SJCRH30 (cell line): ENCODE measurements at places on chromosomes 6 and 20.

DNA sequence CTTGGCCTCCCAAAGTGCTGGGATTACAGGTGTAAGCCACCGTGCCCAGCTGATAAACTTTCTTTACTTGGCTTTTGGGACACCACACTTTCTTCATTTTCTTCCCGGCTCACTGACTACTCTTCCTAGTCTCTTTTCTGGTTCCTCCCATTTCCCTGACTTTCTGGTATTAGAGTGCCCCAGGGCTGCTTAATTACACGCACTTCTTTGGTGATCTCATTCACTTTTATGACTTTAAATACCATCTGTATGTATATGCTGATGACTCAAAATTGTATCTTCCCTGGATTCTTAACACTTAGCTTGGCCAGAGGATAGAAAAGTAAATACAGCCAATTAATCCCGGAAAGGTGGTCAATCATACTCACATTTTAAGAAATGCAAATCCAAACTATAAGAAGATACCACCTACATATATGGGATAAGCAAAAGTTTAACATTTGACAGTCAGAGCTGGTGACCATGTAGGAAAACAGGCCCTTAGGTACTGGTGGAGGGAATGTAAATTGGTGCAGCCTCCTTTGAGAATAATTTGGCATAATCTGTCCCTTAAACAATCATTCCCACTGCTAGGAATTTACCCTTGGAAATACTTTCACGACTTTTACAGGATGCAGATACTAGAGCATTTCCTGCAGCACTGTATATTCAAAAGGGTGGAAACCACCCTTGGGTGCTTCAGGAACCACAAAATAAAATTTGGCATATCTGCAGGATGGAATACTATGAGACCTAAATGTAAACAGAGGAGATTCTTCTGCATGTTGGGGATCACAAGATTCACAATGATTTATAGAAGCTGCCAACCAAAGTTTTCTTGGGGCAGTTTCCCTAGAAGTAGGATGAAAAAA, 9.4 kb upstream of the NANP start:
- no peak for DNase-seq

GRCh38 chr6:151359486-151359885, 31.9 kb downstream of the ZBTB2 start:
- DNase-seq, result no peak

- no peak for DNase-seq
Measured at GRCh38 chr6:3336066-3336786, 77.5 kb downstream of the PSMG4 start.

- DNase-seq, result no peak
Measured at GRCh38 chr6:148967011-148967520, 220.2 kb downstream of the UST start.

GRCh38 chr6:92714346-92714745, 705.0 kb downstream of the EPHA7 start:
- DNase-seq, result no peak

DNA sequence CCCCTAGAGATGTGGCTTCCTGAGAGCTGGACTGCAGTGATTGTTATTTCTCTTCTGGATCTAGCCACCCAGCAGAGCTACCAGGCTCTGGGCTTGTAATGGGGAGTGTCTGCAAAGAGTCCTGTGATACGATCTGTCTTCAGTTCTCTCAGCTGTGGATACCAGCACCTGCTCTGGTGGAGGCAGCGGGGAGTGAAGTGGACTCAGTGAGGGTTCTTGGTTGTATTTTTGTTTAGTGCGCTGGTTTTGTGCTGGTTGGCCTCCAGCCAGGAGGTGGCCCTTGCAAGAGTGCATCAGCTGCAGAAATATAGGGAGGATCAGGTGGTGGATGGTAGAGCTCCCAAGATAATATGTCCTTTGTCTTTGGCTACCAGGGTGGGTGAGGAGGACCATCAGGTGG, 33.7 kb downstream of the PAX1 start:
- no peak for DNase-seq

GRCh38 chr6:63897459-63897858, 261.9 kb downstream of the PHF3 start:
- peak; percentile 21 for DNase-seq

GRCh38 chr6:21023210-21023609, 489.0 kb downstream of the CDKAL1 start:
- DNase-seq, result no peak

- DNase-seq, result no peak
Measured at GRCh38 chr20:33693741-33694638, 7.8 kb upstream of the E2F1 start.

DNA sequence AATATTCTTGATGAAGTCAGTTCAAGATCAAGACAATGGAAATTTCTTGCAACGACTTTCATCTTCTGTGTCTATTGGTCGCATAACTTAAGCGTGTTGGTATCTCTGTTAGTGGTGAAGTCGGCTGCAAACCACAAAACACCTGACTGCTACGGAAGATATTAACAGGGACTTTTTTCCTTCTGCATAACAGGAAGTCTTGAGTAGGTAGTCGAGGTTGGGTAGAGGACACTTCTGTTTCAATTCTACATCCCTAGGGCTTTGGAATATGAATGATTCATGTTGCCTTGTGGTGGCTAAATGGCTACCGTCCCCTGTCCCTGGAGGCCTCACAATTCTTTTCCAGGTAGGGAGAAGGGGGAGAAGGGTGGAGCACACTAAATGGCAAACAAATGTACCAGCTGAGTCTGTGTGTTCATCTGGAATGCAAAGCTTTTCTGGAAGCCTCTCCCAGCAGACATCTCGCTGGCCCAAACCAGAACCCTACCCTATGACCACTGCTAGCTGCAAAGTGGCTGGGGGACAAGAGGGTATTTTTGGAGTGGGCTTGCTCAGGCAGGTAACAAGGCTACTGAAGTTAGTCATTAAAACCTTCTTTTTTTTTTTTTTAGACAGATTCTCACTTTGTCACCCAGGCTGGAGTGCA, 34.6 kb upstream of the NKX2-2 start:
- no peak for DNase-seq

DNA sequence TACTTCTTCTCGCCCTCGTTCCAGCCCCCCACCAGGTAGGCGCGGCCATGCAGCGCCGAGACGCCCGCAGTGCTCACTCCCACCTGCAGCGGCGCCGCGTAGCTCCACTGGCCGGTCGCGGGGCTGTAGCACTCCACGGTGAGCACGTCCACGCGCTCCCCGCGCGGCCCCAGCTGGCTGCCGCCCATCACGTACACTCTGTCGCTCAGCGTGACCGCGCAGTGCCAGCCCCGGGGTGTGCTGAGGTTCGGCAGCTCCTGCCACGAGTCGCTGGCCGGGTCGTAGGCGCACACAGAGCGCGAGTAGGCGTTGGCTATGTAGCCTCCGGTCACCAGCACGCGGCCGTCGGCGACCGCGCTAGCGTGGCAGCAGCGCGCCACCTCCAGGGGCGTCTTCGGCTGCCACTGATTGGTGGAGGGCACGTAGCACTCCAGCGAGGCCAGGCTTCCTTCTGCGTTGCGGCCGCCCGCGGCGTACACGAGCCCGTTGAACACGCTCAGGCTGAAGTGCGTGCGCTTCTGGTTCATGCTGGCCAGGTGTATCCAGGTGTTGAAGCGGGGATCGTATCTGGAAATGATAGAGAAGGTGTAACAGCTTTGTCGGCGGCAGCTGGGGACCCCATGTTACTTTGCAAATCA, 13.7 kb downstream of the KLHL31 start:
- DNase-seq, result no peak

DNA sequence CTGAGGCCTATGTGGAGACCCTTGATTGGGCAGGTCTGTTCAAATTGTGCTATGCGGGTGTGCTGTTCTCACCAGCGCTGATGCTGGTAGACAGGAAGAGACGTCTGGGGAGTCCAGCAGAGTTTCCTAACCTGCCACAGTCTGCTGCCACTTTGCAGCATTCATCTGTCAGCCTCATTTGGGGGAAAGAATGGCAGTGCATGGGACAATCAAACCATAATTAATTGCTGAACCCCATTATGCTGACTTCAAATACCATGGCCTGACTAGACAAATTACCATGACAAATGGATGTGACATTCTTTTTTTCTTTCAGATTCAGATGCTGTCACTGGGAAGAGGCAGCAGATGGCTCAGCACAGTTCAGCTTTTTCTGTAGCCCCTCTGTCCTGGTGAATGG, 171.4 kb upstream of the SYNDIG1 start:
- DNase-seq, result no peak

GRCh38 chr20:32004963-32005362, 5.3 kb upstream of the CCM2L start:
- DNase-seq, result peak; percentile 24

- DNase-seq, result no peak
Measured at GRCh38 chr6:159203304-159204005, 34.3 kb downstream of the FNDC1 start.

GRCh38 chr6:114997813-114998292, 655.0 kb upstream of the HS3ST5 start:
- no peak for DNase-seq

DNA sequence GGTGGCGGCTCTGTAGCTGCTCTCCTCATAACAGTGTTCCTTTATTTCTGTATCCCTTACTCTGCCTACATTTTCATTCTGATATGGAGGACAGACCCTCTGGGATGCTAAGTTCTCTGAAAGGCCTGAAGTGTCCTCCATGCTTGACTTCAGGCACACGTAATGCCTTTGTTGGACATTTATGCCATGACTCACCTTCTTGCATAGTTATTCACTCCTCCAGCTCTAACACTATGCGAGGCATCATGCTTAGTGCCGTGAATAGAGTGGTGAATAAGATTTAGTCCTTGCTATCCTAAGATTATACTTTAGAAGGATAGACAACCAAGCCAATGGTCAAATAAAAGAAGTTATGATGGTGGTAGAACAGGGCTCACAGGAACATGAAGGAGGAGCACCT, 760.9 kb upstream of the FLRT3 start:
- DNase-seq, result no peak

GRCh38 chr6:99129835-99130234, 182.1 kb upstream of the FBXL4 start:
- no peak for DNase-seq

DNA sequence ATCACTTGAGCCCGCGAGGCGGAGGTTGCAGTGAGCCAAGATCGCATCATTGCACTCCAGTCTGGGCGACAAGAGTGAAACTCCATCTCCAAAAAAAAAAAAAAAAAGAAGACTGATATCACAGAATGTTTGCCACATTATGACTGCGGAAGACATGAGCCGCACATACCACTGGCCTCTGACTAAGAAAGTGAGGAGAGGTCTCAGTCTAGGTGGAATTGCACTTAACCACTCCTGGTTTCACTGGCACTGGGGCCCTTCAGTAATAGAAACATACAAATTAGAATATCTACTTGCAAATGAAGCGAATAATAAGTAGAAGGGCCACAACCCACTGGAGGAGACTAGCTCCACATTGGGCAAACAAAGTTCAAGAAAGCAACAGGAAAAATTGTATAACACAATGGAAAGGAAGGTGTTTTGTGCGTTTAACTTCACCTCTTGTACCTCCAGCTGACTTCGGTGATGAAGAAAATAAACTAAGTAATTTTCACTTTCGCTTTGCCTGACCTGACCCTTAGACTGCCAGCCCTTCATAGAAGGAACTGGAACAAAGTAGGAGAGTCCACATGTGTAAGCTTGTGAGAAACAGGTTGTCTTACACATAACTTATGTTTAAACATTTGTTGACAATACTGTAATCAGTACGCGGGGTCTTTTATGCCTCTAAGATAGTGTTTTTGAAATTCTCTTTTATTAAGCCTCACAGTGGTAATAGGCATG, 147.5 kb upstream of the TSHZ2 start:
- no peak for DNase-seq

DNA sequence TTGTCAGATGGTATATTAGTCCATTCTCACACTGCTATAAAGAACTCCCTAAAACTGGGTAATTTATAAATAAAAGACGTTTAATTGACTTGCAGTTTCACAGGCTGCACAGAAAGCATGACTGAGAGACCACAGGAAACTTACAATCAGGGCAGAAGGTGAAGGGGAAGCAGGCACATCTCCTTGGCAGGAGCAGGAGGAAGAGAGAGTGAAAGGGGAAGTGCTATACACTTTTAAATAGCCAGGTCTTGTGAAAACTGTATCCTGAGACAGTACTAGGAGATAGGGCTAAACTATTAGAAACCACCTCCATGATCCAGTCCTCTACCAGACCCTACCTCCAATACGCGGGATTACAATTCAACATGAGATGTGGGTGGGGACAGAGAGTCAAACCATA, 193.9 kb upstream of the KCNG1 start:
- DNase-seq, result no peak

DNA sequence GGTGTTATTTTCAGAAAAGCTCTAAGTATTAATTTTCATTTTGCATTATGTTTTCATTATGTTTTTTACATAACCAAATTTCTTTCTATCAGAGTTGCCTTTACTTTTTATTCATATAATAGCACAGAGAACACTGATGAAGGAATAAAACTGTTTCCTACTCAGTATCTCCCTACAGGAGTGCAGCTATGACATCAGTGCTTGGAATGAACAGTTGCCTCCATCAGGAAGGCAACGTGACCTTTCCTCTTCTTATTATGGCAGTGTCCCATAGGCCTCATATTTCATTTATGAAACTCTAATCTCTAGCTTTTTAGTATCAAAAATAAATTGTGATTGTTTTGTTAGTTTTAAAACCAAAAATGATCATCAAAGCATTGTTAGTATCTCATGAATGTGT, 712.8 kb downstream of the CD109 start:
- DNase-seq, result no peak
